ENCODE measurements at places on chromosomes 6 and 20.
A peak's percentile ranks its signal among the peaks of the same experiment; 100 is the strongest.

DNA sequence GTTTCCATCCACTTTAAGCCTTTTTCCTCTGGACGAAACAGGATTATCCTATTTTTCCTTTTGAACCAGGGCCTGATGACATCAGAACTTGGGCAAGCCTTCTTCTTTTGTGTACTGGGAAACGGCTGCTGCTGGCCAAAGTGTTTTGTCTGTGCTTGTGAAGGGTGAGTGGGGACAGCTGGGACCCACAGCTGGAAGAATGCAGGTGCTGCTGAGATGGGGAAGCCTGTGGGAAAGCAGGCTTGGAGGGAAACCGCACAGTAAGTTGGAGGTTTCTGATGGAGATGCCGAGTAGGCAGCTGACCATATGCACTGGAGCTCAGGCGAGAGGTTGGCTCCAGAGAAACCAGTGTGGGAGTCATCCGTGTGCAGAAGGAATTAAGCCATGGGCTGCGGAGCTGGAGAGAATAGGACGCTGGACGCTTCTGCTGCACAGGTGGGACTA is 8.5 kb upstream of the PSMG4 start:
- DNase-seq: peak; percentile 26

DNA sequence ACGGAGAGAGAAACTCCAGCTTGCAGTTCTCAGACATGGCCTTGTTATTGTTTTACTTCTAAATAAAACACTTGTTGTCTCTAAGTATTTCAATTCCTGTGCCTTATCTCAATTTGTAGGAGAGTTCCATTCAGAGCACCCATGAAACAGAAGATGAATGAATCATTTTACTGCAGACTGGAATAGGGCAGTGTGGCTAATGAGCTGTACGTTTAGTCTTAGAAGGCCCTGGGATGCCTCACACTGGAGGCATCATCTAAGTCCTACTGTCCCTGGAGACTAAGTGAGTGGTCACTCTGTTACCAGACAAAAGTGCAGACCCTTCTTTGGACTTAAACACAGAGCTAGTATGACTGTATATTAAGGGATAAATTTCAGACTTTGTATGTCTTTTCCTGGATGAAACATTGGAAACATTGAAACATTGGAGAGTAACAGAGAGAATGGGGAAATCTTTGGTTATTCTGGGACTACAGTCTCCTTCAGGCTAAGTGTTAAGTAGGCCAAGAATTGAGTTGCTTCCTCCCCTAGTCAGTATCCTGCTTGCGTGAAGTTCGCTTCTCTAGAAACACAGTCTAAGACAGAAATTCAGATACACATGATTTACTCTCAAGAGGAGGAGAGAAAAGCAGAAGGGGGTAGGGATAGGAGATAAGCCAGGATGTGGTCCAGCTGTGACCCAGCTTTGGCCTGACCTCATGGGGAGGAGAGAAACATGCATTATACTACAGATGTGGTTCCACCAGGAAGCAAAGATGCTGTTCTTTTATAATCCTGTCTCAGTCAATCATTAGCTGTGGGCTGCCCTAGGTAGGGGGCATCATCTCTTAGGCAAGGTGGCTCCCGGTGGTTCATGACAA is 167.4 kb upstream of the BMP2 start:
- DNase-seq: peak; percentile 5

DNA sequence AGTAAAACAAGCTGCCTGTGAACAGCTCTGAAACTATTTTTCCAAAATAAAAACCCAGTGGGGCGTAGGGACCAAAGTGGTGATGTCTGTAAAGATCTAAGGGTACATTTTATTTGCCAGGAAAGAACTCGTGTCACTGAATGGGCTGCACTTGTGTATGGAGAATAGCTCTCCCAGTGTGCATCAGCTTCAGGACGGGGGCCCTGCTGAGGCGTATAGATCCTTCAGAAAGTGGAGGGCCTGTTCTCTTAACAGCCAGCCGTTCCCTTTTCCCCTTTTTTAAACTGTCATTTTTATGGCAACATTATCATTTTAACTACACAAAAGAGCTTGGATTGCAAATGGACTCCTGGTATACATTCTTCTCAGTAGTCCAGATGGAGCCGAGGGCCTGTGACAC is 137.3 kb downstream of the TMEM242 start:
- no peak for DNase-seq

- DNase-seq: no peak
Observed at GRCh38 chr20:25408170-25408547, 686 bp downstream of the GINS1 start.

- DNase-seq: peak; percentile 95
Observed at GRCh38 chr6:157912326-157912725, 69.3 kb upstream of the SYNJ2 start.

GRCh38 chr6:151170622-151171246 is 69.0 kb upstream of the AKAP12 start:
- DNase-seq: no peak

GRCh38 chr20:37317316-37317715 is 27.9 kb downstream of the MANBAL start:
- no peak for DNase-seq

GRCh38 chr20:43430265-43431133 is 27.2 kb upstream of the SRSF6 start:
- DNase-seq: no peak

DNA sequence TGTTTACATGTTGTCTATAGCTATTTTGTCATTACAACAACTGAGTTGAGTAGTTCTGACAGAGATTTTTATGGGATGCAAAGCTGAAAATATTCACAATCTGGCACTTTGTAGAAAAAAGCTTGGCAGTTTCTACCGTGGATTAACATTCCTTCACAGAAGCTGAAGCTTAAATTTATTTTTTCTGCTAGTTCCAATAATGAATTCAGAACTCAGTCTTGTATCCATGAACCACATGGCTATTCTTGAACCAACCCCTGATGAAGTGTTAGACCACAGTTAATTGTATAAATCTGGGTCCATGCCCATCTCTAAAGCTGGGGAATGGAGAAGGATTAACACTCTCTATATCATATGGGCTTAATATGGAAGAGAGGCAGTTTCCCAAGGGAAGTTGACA is 743.8 kb upstream of the FLRT3 start:
- DNase-seq: no peak

- no peak for DNase-seq
Observed at GRCh38 chr6:150646228-150646627, 46.5 kb downstream of the PLEKHG1 start.

GRCh38 chr6:89281779-89282246 is 33.3 kb downstream of the GABRR2 start:
- peak; percentile 42 for DNase-seq

GRCh38 chr6:27517928-27518787 is 45.3 kb upstream of the ZNF184 start:
- DNase-seq: no peak

DNA sequence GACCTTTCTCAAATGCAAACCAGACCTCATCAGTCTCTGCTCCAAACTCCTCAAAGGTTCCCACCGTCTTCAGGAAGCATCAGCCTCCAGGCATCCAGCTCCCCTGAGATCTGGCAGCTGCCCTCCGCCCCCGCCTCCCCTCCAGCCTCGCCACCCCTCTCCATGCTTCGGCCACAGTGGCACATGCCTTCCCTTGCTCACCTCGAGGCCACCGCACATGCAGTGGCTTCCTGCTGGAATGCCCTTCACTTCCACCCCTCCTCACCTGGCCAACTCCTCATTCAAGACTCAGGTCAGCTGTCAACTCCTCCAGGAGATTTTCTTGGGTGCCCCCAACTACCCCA is 13.4 kb downstream of the KIAA1755 start:
- DNase-seq: no peak

DNA sequence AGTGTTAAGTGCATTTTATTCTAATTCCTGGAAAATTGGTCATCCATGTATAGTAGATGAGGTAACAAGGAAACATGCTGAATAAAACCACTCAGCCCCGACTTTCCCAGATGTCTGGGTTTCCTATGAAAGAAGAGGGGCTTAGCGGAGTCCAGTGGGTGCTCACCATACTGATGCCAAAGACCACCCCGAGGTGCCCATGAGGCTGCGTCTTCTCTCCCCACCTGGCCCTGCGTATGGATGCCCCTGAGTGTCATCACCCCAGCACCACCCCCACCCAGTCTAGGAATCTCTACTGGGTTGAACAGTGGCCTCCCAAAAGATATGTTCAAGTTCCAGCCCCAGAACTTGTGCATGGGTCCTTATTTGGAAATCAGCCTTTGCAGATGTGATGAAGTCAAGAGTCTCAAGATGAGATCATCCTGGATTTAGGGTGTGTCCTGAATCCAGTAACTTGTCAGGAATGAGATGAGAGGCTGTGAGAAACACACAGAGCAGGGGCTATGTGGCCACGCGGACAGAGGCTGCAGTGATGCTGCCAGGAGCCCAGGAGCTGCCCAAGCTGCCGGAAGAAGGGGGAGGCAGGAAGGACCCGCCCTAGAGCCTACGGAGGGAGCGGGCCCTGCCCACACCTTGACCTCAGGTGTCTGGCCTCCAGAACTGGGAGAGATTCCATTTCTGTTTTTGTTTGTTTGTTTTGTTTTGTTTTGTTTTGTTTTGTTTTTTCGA is 124.6 kb upstream of the CDH4 start:
- DNase-seq: peak; percentile 92

GRCh38 chr20:63552481-63553249 is 1.3 kb upstream of the FNDC11 start:
- DNase-seq: no peak

DNA sequence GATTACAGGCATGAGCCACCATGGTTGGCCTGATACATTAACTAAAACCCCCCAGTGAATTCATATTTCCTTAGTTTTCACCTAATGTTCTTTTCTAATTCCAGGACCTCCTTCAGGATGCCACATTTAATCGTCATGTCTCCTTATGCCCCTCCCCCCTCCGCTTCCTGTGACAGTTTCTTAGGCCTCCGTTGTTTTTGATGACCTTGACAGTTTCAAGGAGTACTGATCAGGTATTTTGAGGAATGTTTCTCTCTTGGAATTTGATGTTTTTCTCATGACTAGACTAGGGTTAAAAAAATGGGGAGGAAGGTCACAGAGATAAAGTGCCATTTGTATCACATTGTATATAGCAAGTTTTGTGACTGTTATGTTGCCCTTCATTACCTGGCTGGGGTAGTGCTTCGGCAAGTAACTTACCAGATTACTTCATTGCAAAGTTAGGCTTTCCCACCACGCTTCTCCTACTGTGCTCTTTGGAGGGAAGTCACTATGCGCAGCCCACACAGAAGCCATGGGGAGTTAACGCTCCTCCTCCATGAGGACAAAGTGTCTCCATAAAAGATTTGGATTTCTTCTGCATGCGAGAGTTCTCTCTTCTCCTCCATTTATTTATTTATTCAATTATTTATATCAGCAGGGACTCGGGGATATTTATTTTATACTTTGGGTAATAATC is 99.5 kb downstream of the NCR2 start:
- no peak for DNase-seq

GRCh38 chr20:51533291-51534172 is 9.0 kb downstream of the NFATC2 start:
- peak; percentile 69 for DNase-seq

Measured in IMR-90 (cell line).